ENCODE measurements at places on chromosomes 11 and 22.

- DNase-seq = no peak
Observed at GRCh38 chr11:96125400-96125799, 201.5 kb upstream of the MTMR2 start.

GRCh38 chr11:115396533-115396932 lies 107.7 kb downstream of the CADM1 start:
- no peak for DNase-seq

DNA sequence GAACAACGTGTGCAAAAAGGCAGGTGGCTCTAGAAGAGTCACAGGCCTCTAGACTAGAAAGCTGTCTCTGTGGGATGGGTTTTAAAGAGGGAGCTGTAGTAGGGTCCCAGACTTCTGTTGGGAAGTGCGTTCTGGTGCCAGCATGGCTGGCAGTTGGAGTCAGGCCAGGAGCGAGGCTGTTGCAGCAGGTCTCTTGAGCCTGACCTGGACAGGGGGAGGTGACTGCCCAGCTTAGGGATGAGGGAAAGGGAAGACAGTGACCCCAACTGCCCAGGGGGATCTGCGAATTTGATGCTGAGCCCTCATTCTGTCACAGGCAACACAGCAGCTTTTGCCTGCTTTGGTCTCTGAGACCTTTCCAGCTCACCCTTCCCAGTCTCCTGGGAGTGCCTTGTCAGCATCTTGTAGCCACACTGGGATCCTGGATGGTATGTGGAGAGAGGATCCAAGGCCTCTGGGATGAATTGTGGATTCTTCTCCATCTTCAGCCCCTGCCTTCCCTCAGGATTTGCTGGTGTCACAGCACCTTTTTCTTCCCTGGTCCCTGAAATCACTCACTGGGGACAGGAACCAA lies 3.4 kb downstream of the TSKU start:
- no peak for DNase-seq

GRCh38 chr11:11403763-11404725 lies 51.0 kb upstream of the CSNK2A3 start:
- no peak for DNase-seq

GRCh38 chr22:47168441-47168840 lies 406.0 kb downstream of the TBC1D22A start:
- no peak for DNase-seq

DNA sequence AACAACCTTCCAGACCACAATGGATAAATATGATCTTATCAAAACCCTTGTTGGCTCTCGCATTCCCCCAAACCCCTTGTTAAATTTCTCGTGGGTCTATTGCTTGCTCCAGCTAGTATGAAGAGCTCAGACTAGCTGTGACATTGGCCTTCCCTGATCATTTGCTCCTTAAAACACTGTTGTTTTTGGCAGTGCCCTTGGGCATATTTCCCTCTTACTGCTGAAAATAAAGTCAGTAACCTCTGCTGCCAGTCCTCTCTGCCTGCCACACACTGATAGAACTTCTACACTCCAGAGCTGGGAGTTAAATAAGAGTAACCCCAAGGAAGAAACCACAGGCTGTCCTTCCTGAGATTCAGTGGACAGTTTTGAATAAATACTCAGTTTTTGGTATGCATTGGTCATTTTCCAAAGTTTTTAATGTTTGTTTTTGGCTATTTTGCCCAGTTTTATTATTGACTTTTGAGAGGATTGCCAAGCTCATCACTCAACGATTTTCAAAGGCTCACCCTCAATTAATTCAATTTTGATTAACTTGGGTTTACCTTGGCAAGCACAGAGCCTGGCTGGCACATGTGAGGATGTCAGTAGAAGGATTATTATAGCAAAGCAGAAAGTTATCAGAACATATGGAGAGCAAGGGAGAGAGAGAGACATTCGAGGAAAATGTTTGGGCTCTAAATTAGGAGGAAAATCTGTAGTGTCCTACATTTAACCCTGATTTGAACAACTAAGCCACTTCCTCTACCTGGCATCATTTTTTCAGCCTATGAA lies 84.3 kb upstream of the SYN3 start:
- DNase-seq = no peak

- DNase-seq = no peak
Observed at GRCh38 chr11:65375012-65375411, 7.4 kb downstream of the SLC25A45 start.

GRCh38 chr11:76269247-76269646 lies 62.9 kb upstream of the WNT11 start:
- DNase-seq = no peak

- no peak for DNase-seq
Observed at GRCh38 chr11:35605706-35606105, 12.6 kb upstream of the FJX1 start.

GRCh38 chr22:33640900-33641299 lies 279.4 kb downstream of the LARGE1 start:
- no peak for DNase-seq

DNA sequence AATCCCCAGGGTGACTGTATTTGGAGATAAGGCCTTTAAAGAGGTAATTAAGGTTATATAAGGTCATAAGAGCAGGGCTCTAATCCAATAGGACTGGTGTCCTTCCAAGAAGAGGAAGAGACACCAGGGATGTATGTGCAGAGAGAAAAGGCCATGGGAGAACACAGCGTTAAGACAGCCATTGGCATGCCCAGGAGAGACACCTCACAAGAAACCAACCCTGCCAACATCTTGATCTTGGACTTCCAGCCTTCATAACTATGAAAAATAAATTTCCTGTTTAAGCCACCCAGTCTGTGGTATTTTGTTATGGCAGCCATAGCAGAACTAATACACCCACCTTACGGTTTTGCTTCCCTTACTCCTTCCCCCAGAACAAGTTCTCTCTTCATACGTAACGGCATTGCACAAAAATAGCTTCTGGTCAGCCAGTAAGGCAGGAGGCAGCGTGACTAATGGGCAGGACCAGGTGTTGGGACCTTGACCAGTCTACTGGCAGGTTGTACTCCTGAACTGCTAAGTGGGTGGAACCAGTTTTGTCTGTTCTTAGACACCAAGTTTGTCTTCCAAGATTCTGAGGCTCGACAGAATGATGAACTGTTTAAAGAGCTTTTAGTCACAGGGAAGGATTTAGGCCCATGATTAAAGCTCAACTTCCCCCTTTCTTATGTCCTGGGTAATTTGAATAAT lies 31.9 kb upstream of the UPB1 start:
- no peak for DNase-seq

- no peak for DNase-seq
Observed at GRCh38 chr11:112115386-112115785, 28.7 kb downstream of the SDHD start.

- DNase-seq = no peak
Observed at GRCh38 chr11:76658231-76658630, 12.3 kb downstream of the LRRC32 start.

GRCh38 chr22:42317008-42317407 lies 46.6 kb upstream of the TCF20 start:
- DNase-seq = peak; percentile 57

- no peak for DNase-seq
Observed at GRCh38 chr22:47061226-47061625, 298.8 kb downstream of the TBC1D22A start.

DNA sequence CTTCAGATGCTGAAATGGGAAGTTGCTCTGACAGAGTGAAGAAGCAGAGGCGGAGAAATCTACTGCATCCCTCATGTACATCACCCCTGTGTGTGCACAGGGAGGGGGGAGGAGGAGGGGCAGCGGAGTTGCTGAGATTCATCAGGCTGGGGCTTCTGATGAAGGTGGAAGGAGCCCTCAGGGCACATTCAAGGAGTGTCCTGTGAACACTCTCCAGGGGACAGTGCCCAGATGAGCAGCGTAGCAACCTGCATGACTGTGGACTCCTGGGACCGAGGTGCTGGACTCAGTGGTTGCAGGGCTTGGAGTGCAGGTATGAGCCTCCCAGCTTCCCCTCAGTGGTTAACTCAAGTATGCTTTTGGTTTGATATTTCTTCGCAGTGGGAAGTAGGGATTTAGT lies 257.8 kb upstream of the B3GAT1 start:
- DNase-seq = no peak

- no peak for DNase-seq
Observed at GRCh38 chr11:47060807-47061206, 115.9 kb downstream of the ARFGAP2 start.

GRCh38 chr11:60931917-60932316 lies 7.7 kb downstream of the TMEM132A start:
- DNase-seq = no peak

DNA sequence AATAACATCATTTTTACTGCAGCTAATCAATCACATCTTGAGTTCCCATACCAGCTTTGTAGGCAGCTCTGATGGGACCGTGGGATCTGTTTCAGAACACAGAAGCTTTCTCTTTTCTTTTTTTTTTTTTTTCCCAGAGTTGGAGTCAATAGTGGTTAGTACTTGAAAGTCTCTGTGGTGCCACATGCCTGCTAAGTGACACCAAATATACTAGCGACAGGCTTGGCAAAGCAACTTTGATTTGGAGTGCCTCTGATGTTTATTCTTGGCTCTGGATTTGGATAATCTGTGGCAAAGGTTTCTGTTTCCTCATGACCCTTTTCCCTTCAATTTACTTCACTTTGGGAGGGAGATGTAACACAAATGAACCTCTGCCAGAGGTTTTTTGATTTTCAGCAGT lies 681.4 kb upstream of the TENM4 start:
- DNase-seq = no peak

DNA sequence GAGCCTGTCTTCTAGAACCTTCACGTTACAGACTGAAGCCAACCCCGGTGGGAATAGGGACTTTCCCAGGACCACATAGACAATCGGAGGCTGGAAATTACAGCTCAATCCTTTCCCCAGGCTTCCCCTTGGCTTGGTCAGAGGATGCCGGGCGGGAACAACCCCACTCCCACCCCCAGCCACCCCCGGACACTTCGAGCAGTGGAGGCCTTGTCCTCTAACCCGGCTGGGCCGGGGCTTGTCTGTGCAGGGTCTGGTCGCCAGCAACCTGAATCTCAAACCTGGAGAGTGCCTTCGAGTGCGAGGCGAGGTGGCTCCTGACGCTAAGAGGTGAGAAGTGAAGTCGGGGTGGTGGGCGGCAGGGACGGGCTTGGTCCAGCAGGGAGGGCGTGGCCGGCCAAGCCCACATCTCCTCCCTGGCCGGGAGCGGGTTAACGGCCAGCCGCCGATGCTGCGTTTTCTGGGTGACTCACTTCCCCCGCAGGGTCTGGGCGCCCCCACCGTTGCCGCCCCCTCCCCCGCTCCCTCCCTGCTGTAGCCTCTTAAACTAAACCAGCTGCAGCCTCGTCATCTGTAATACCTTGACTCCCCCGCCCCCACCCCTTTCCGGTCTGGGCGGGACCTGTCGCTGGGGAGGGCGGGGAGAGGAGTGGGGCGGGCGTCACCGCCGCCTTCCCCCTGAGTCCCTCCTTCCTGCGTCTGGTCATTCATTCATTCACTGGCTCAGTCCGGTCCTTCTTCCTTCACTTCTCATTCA lies 1.5 kb downstream of the LGALS1 start:
- peak; percentile 92 for DNase-seq

- DNase-seq = no peak
Observed at GRCh38 chr11:93133488-93134109, 64.2 kb downstream of the SLC36A4 start.

- no peak for DNase-seq
Observed at GRCh38 chr11:441043-441417, 781 bp downstream of the ANO9 start.

DNA sequence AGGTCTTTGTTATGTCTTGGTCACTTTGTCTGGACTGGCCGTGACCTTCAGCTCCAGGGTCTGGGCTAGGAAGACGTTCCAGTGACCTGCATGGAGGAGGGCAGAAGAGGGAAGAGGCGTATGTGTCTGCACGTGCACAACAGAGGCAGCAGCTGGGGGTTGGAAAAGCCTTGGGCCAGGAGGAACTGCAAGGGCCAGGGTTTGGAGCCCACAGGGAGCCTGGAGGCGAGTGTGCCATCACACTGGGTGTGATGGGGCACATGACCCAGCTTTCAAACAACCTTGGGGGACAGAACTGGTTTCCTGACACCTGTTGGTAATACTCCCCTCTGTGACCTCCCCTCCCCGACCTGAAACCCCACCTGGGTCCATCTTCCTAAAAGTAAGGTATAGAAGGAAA lies 34.7 kb downstream of the CHRDL2 start:
- no peak for DNase-seq

DNA sequence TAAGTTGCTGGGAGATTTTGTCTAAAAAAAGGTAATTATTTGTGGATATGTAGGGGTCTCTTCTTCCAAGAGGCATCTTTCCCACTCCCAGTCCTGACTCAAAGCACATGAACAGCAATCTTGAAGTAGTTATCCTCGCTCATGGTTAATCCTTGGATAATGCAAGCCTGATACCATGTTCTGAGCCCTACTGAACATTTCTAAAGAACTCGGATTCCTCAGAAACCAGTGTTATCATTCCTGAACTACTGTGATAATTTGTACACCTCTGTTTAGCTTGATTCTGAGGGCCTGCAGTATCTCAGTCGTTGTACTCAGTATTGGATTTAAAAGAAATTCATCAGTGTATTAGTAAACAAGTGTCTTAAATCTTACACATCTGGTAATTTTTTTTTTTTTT lies 22.3 kb upstream of the RCE1 start:
- DNase-seq = no peak

DNA sequence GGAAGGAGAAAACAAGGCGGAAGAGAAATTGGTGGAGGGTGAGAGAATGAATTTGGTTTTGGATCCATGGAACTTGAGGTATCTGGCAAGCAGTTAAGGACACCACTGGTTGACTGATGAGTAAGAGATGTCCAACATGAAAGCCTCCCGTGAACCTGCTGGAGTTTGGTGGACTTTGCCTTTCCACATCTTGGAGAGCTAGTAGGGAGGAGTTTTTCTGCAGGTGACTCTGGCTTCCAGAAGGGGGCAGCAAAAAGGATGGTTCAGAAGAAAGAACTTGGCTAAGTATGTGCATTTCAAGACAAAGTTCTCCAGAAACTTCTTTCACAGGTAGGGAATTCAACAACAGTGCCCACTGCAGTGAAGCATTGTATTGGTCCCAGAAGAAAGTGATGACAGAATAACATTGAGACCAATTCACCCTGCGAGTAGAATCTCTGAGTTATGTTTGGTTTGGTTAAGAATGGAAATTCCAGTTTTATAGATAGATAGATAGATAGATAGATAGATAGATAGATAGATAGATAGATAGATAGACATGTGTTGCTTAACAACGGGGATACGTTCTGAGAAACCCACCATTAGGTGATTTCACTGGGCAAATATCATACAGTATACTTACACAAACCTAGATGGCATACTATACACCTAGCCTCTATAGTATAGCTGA lies 28.5 kb downstream of the DCDC1 start:
- no peak for DNase-seq

GRCh38 chr11:105774899-105775298 lies 165.0 kb downstream of the GRIA4 start:
- DNase-seq = no peak

Measured in stimulated activated CD8-positive, alpha-beta memory T cell treated with anti-CD3 and anti-CD28 coated beads, Interleukin-4, amount 100 ng/mL, for 4 hours (primary cell).